ENCODE measurements at places on chromosomes 7 and 10.

GRCh38 chr10:9302140-9302746 is 1247.8 kb downstream of the GATA3 start:
- no peak for DNase-seq

DNA sequence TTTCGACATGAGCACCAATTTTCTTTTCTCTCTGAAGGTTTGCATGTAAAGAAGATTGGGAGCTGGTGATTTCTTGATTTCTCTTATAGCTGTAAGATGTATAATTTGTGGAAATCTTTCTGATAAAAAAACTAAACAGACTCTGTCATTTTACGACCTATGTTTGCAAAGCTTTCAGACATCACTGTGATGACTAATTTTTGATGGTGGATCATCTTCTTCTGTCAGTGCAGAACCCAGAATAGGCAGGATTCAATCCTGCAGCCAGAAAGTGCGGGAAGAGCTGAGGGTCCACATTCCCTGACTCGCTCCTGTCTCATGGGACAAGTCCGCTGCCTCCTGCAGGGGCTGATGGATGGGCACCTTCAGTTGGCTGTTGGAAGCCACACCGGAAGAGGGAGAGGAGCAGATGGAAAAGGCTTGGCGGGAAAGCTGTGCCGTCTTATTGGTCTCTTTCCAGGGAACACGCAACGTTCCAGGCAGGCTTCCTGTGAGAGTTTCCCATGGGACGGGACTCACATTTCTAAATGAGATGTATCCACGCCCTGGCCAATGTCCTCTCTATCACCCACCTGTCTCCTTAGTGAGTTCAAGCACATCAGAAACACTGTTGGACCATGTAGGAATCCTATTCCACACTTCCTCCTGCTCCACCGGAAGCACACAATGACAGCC is 186.9 kb downstream of the PRPF18 start:
- DNase-seq: no peak

- no peak for DNase-seq
These were observed 20.1 kb upstream of the FAM170B start for GRCh38 chr10:49153971-49154370.

GRCh38 chr7:18352339-18353255 is 143.0 kb upstream of the HDAC9 start:
- DNase-seq: no peak

GRCh38 chr7:88761779-88762178 is 2.3 kb downstream of the ZNF804B start:
- no peak for DNase-seq

GRCh38 chr7:79124331-79124730 is 329.1 kb downstream of the MAGI2 start:
- DNase-seq: no peak

GRCh38 chr10:31075434-31075833 is 43.8 kb upstream of the ZNF438 start:
- no peak for DNase-seq

DNA sequence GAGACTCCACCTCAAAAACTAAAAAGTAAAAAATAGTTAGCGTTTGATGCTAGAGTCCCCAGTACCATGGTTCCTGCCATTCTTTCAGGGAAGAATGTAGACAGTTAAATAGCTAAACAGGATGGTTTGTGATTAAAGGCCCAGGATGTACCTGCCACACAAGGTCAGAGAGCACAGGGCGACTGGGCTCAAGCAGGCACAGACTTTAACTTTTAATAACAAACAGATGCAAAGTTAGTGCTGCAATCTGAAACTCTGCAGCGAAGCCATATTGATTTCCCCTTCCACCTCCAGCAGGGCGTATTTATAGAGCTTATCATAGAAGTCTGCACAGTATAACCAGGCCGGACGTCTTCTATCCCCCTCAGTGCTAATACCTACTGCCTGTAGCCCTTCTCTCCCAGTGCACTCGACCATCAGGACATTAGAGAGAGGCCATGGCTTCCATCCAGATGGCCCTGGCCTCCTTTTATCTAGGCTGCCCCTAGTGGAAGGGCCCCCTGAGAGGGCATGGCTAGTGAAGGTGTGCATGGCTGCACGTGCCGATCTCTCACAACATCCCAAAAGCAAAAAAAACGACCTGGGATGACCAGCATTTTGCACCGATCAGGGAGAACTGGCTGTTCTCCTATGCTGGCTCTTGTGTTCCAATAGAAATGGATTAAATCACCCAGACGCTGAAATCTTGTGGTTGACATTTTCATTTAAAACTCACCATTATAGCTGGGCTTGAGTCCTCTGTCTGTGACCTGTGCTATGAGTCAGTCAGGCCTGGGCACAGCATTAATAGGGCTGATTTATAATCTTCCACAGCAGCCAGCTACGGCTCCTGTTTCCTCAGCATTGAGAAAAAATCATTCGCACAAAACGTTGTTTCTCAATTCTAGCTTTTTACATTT is 7.6 kb upstream of the BAG3 start:
- DNase-seq: no peak

Data from activated CD4-positive, CD25-positive, alpha-beta regulatory T cell treated with anti-CD3 and anti-CD28 coated beads, Interleukin-2, amount 50 U/mL, for 72 hours (primary cell).